ENCODE measurements at places on chromosomes 11 and 22.

GRCh38 chr22:50315289-50316113 lies 8.1 kb upstream of the PLXNB2 start:
- no peak for DNase-seq

DNA sequence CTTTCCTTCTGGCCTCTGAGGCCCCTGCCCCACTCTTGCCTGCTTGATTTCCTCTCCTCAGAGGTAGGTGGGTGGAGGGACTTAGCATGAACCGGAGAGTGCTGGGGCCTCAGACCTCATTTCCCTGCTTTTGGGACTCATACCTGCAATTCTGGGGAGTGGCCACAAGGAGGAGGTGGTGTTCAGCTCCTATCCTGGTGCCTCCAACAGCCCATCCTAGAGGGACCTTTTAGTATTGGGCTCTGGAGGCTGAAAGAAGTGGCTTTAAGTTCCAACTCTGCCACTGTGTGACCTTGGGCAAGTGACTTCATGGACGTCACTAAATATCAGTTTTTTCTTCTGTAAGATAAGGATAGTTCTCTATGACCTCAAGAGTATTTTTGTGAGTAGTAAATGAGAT lies 98.6 kb downstream of the KIAA1671 start:
- no peak for DNase-seq

GRCh38 chr11:43200031-43200430 lies 111.8 kb upstream of the API5 start:
- no peak for DNase-seq

DNA sequence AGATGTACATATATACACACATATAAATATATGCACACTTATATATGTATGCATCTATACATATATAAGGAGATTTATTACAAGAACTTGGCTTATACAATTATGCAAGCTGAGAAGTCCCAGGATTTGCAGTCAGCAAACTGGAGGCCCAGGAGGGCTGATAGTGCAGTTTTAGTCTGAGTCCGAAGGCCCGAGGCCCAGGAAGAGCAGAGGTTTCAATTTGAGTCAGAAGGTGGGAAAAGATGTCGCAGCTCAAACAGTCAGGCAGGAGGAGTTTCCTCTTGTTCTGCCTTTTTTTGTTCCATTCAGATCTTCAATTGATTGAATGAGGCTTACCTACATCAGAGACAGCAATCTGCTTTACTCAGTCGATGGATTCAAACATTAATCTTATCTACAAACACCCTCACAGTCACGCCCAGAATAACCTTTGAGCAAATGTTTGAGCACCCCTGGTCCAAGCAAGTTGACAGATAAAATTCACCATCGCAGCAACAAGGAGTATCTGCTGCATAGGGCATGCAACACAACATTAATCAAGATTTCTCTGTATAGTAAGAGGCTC lies 4.0 kb upstream of the SGSM1 start:
- no peak for DNase-seq

DNA sequence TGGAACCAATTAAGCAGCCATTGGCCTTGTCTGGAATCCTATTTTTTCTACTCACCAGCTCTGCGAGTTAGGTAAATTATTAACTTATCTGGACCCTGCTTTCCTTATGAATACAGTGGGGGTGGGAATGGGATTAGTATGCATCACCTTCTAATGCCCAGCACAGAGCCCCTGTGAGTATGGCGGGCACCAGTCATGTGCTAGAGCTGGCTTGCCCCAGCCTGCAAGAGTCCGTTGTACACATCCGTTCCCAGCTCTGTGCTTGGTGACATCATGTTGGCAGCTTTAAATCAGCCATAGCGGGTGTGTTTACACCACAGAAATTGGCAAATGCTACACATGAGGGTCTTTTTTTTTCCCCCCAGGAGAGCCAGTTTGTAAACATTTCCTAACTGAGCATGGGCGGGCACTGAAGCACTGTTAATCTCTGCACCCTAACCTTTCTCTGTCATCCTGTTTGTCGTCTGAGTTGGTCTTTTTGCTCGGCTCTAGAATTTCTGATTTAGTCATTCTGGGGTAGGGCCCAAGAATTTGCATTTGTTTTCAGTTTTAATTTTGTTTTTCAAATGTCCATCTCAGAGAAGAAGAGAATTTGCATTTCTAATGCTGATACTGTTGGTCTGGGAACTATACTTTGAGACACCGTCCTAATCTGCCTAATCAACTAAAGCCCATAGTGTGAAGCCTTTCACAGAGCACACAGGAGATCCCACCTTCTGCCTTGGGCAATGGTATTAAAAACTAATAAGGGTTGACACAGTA lies 130.3 kb upstream of the TBCEL start:
- no peak for DNase-seq

DNA sequence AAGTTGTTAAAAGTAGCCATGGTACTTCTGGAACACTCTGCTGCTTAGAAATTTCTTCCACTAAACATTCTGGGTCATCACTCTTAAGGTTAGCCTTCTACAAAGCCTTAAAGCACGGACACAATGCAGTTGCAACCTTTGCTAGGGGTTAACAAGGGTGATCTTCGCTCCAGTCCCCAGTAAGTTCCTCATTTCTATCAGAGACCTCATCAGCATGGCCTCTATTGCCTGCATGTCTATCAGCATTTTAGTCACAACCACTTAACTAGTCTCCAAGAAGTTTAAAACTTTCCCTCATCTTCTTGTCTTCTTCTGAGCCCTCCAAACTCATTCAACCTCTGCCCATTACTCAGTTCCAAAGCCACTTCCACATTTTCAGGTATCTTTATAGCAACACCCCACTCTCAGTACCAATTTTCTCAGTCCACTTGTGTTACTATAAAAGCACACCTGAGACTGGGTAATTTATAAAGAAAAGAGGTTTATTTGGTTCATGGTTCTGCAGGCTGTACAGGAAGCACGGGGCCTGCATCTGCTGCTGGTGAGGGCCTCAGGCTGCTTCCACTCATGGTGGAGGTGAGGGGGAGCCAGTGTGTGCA lies 48.7 kb upstream of the TH start:
- DNase-seq: no peak

- DNase-seq: no peak
Measured at GRCh38 chr11:117781627-117782026, 15.4 kb downstream of the DSCAML1 start.

GRCh38 chr11:75919525-75919924 lies 104.5 kb downstream of the UVRAG start:
- no peak for DNase-seq

DNA sequence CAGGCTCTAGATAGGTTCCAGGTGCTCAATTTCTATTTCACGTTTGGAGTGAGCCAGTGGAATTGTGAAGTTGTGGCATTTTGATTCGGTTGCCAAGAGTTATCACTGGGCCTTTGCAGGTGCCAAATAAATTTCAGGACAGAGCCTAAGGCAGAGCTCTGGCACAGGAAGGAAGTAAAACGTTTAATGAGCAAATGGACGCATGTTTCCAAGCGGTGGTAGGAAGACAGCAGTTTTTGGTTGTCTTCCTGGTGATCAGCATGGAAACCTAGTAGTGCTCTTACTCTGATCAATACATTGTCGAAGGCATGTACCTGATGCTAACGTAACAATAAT lies 452 bp downstream of the BIRC3 start:
- DNase-seq: no peak

GRCh38 chr11:87422566-87422965 lies 384.8 kb downstream of the TMEM135 start:
- DNase-seq: no peak

DNA sequence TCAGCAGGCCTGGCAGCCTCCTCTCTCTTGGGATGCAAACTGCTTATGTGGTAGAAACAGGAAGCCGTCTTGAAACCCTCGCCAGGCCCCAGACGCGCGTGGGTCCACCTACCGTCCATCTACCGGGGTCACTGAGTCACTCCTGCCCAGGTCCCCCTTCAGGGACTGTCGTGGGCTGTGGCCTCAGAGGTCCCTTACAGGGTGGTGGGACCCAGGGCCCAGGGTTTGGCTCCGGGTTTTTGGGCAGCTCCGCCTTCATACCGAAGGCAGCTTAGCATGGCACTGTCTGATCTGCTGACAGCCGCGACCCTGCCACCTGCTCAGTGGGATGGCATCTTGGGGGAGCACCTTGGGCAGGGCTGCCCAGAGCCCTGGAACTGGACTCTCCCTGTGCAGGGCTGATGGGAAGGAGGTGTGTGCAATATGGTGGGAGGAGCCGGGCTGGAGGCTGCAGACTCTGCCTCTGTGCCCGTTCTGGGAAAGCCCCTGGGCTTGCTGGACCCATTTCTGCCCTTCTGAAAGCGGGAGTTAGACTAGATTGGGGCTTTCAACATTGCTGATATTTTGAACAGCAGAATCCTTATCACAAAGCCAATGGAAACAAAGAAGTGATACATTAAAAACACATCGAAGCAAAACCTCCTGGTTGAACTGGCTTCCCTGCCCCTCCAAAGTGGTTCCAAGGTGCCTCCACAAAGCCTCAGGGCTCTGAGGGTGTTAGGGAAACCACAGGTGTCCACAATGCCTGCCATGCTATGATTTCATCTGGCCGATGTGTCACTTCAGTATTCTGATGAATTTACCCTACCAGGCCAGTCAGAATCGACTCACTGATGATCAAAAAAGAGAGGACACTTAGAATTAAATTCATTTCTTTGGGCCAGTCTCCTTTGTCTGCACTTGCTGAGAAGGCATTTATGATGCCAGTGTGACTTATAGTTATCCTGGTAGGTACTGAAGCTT lies 316.5 kb downstream of the KIRREL3 start:
- DNase-seq: no peak

GRCh38 chr11:36890121-36890679 lies 292.2 kb upstream of the RAG2 start:
- DNase-seq: no peak
